ENCODE measurements at places on chromosomes 6 and 20.

DNA sequence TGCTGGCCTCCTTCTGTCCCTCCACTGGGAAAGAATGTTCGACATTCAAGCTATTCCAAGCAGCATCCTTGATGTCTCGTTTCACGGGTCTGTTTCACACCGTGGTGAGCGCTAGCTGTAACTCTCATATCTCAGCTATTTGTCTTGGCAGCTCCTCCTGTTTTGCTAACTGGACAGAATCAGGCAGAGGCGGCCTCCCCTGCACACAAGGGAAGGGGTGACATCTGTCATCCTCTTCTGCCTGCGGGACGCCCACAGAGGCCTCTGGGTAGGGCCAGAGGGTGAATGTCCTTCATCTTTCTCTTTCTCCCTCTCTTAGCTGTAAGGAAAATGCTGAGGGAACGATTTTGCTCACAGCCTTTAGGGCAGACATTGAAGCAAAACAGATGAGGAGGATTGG, 232.8 kb upstream of the GMDS start:
- no peak for DNase-seq

- DNase-seq = no peak
These were observed 723.1 kb upstream of the FLRT3 start for GRCh38 chr20:15060265-15061060.

GRCh38 chr20:23320317-23320716, 30.3 kb upstream of the NXT1 start:
- DNase-seq = peak; percentile 19

- no peak for DNase-seq
These were observed 2.8 kb downstream of the VARS1 start for GRCh38 chr6:31792761-31793171.

- DNase-seq = peak; percentile 54
These were observed 98.3 kb downstream of the RAMACL start for GRCh38 chr6:166488076-166488685.

DNA sequence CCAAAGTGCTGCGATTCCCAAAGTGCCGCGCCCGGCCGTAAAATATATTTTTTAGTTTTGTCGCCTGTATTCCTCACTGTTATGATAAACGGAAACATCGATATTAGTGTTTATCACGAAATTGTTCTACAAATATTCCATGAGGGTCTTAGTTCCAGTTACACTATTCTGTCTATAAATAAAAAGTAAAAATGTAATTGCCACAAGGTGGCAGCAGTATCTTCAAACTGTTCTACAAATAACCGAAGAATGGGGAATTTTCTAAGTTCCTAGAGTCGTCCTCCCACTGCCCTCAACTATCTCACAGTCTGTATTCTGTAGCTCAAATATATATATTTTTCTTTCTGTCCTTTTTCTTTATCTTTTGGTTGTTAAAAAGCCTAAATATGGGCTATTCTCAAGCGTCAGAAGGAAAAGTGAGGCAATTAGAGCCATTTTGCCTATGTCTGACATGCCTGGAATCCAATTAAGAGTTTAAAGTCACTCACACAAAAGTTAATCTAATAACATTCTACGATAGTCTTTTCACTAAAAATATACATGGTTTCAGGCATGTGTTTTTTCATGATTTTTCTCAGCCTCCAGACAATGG, 14.2 kb upstream of the FAM162B start:
- DNase-seq = peak; percentile 64

GRCh38 chr20:3041854-3042409, 1.5 kb upstream of the GNRH2 start:
- no peak for DNase-seq

DNA sequence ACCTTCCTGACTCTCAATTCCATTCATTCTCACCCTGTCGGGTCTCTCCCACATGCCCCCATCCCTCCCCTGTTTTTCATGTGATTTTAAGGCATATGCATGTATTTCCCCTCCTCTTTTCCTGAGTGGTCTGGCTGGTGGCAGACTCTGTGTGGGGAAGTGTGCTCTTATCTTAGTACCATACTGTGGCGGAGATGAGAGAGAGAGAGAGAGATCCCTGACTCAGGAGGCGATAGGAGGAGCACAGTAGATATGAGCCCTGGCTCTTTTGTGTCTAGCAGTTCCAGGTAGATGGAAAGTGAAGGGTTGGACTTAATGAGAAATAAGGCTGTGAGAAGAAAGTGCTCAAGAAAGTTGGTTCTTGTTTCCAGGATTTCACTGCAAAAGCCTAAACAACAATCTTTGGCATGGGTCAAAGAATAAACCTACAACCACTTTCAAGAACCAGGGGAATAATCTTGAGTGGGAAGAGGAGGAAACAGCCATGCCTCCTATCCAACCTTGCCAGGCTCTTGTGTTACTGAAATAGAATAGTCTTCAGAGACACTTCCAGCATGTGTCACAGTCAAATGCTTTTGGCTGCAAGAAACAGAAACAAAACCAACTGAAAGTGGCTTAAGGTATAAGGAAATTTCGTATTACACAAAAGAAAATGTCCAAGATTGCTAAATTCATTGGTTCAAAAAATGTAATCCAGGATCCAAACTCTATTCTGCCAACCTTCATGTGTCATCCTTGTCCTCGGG, 123.8 kb upstream of the MYLIP start:
- DNase-seq = no peak
